ENCODE measurements at places on chromosomes 1 and 21.

DNA sequence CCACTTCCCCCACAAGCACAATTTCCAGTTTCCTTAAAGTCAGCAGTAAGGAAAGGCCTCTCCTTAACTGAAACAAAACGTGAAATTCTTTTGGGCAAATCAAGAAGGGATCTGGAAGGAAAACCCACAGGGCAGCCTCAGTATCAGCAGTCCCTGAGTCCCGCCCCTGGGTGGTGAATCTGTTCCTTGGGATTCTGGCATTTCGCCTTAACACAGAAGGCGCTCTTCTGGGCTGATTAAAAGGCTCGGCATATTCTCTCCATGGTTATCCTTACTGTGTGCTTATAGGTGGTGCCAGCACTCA, 12.2 kb upstream of the RAB4A start:
- no peak for DNase-seq

DNA sequence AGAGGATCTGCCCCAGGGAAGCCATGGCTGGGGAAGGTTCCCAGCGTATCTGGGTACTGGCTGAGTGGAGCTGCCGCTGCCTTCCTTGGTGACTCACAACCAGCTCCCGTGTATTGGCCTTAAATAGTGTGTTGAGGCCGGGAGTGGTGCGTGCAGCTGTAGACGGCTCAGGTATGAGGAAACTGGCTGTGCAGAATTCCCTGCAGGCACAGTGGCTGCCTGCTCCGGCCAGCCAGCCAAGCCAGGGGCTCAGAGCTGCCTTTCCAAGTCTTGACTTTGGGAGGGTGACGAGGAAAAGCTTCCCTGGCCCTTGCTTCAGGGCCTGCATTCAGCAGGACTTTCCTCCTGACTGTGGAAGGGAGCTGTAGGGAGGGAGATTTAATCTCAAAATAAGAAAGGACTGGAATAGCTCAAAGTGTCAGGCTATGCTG, at the start of gene VTCN1:
Gene VTCN1, minus strand, starts transcription at position 97 of the 431 bp plus-strand sequence. Its CDS starts 72 bp downstream, at position 25.
- no peak for DNase-seq

- no peak for DNase-seq
These were observed 573 bp upstream of the CPT2 start for GRCh38 chr1:53196017-53196484.

- peak; percentile 4 for DNase-seq
These were observed 5.2 kb downstream of the TTLL10 start for GRCh38 chr1:1178794-1179331.

GRCh38 chr1:230787471-230787870, 40.3 kb downstream of the CAPN9 start:
- DNase-seq, result peak; percentile 33

GRCh38 chr1:113197719-113198330, 124.8 kb downstream of the LRIG2 start:
- DNase-seq, result no peak

DNA sequence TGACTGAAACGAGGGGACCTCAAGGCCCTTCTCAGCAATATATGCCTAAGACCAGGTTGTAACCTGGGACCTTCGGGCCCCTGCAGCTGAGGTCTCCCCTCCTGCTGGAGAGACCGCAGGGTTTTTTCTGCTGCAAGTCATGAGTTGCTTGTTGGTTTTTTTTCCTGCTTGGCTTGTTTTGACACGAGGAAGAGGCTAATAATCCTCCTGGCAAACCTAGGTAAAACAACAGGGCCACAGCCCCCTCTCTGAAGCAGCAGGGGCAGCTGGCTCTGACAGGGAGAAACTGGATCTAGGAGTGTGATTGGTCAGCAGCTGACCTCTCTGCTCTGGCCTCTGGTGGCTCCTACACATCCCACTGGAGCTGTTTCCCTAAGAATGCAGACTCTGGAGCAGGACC, 69.0 kb downstream of the CD34 start:
- no peak for DNase-seq

DNA sequence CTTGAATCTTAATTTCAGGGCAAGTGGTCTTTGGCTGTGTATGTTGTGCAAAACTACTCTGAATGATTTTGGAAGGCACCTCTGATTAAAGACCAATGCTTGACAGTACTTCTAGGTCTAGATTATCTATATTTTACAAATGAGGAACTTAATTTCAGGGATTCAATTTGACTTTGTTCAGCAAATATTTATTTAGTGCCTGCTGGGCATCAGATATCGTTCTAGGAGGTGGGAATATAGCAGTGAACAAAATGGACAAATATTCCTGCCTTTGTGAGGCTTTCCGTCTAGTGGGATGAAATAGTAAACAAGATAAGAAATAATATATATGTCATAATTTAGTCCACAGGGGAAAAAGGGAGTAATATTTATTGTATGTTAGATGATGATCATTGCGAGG, 4.7 kb downstream of the ZNF326 start:
- DNase-seq, result no peak

DNA sequence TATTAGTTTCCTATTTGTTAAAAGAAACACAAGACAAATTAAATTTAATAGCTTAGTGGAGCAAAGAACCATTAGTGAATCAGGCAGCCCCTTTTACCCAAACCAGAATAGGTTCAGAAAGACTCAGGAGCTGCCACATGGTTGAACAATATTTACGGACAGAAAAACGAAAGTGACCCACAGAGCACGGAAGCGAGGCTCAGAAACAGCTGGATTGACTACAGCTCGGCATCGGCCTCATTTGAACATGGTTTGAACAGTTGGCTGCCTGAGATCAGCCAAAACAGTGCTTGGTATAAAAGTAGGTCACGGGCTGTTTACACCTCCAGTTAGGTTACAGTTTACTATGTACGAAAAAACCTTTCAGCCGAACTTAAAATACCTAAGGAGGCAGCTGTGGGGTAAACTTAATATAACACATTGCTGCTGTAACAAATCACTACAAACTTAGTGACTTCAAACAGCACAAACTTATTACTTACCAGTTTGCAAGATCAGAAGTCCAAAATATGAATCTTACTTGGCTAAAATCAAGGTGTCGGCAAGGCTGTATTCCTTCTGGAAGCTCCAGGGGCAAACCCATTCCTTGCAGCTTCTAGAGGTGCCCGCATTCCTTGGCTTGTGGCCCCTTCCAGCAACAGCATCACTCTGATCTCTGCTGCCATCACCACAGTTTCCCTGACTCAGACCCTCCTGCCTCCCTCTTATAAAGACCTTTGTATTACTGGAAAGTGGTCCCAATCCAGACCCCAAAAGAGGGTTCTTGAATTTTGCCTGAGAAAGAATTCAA, 11.8 kb downstream of the PADI4 start:
- no peak for DNase-seq

- no peak for DNase-seq
These were observed 52.7 kb upstream of the VAV3 start for GRCh38 chr1:108017698-108018097.

- no peak for DNase-seq
These were observed 10.6 kb downstream of the ZBTB17 start for GRCh38 chr1:15965228-15965767.

DNA sequence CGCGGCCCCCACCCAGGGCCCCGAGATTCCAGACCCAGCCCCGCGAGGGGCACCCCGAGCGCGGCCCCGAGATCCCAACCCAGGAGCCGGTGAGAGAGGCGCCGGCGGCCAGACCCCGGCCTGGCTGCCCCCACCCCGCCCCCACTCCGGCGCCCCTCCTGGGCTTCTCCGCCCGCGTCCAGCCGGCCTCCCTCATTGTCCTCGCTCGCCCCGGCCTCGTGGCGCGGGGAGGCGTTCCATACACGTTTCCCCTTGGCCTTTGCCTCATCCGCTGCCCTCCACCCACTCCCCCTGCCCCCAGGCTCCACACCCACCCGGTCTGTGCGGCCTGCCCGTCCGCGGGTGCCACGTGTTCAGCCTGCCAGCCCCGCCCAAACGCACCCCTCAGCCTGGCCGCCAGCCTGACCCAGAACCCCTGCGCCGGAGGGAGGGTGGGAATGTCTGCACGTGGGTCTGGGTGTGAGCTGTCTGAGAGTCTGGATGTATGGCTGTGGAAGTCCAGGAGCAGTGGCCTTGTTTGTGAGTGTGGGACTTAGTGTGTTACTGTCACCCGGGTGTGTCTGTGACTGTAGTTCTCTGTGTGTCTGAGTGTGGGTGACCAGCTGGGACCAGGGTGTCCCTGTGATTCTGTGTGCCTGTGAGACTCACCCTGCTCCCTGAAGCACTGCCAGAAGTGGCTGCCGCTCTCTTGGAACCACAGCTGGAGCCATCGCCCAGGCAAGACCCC, 681 bp downstream of the B4GALT2 start:
- DNase-seq, result peak; percentile 52

DNA sequence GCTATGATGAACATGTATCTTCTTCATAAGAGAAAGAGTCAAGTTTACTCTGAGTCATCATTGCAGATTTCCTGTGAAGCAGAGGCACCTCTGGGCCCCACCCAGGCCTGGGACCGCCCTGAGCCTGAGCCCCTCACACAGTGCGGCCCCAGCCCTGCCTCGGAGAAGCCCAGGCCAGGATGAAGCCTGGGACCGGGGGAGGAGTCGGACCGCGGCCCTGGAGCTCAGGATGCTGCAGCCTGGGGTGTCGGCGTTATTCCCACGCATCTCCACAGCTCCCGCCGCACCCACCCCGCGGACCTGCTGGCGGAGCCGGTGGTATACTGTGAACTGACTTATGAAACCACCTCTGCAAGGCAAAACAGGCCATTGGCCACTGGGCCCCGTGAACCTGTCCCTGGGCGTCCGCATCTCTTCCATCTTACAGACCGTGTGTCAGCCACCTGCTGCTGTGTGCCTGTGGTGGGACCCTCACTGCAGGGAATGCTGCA, 2.4 kb upstream of the COL6A1 start:
- no peak for DNase-seq

GRCh38 chr1:34781071-34781843, at the start of gene GJB3:
Gene GJB3, plus strand, starts transcription at chr1:34781214. Its CDS starts 3,549 bp downstream, at chr1:34784763.
- DNase-seq, result no peak

GRCh38 chr21:38741950-38742256, 63.8 kb upstream of the ETS2 start:
- DNase-seq, result no peak

GRCh38 chr1:154860156-154860870, 9.8 kb downstream of the KCNN3 start:
- no peak for DNase-seq

- DNase-seq, result no peak
These were observed 23.4 kb downstream of the CELF3 start for GRCh38 chr1:151693057-151693651.

DNA sequence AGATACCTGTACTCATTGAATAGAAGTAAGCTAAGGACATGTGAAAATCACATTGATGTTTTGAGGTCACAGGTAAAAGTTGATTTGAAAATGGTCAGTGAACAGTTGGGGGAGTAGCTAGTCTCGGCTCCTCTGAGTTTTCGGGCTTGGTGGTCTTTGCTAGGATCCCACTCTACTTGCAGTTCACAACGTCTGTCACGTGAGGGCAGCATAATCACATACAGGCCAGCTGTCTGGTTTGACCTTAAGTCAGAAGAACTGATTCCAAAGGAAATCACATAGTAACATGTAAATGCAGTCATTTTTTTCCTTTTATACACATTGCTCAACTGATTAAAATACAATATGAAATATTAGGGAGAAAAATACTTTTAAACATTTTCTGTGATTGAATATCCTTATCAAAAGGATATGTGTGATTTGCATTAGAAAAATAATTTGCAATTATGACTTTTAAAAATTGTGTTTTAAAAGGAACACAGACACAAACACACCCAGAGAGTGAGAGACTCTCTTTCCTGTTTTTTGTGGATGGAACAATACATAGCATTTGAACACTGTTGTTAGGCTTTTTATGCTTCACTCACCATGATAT, 21.8 kb upstream of the PDC start:
- DNase-seq, result peak; percentile 54

GRCh38 chr1:242411901-242412300, 112.6 kb downstream of the PLD5 start:
- DNase-seq, result no peak

DNA sequence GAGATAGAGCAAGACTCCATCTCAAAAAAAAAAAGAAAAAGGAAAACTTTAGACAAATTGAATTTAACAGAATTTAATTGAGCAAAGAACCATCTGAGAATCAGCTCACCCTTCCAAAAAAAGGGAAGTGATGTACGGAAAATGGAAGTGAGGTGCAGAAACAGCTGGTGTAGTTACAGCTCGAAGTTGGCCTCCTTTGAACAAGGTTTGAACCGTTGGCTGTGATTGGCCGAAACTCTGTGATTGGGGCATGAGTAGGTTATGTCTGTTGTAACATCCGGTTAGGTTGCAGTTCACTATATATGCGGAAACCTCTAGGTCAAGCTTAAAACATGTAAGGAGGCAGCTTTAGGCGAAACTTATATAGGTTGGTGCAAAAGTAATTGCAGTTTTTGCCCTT, 97.9 kb upstream of the KIF26B start:
- no peak for DNase-seq

- DNase-seq, result no peak
These were observed 31.4 kb upstream of the PKP1 start for GRCh38 chr1:201251851-201252430.

GRCh38 chr1:224615861-224616755, at the start of gene CNIH3:
Gene CNIH3, plus strand, starts transcription at chr1:224616317. Its CDS starts 858 bp downstream, at chr1:224617175.
- no peak for DNase-seq

DNA sequence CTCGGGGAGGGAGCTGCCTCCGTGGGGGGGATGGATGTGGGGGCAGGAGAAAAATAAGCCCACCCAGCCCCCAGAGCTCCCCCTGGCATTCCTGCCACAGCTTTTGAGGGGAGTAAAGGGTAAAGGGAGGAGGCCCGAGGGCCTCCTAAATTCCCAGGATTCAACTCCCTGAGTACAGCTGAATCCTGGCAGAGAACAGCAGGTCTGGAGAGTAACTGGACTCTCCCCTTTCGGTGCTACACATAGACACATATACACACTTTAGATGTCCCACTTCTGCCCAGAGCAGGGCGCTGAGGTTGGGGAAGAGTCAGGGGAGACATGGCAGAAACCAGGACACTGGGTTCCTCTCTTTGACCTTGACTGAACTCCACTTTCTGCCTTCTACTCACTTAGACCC, 3.0 kb downstream of the KIRREL1 start:
- DNase-seq, result no peak

DNA sequence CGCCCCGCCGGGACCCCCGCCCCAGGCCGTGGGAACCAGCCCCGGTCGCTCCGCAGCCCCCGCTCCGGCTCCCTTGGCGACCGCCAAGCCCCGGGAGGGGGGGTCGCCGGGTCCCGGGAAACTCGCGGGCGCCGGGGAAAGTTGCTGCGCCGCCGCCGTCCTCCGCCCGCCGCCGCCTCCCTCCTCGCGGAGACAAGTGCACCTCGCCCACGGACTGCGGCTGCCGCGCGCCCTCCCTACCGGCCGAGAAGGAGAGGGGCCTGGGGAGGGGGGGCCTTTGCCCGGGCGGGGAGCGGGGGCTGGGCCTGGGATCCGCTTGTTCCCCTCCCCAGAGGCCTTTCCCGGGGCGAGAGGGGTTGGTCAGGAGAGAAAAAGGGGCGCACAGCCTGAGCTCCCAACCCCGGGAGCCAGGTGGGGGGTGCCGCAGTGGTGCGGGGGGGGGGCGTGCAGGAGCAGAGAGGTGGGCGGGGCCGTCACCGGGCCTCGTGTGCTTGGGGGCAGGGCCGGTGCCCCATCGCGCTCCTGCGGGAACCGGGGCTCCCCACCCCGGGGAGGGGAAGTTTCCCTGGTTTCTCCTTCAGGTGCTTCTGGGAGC, 592 bp downstream of the AGRN start:
- no peak for DNase-seq

All from adrenal gland (tissue), 19 donors.